ENCODE measurements at places on chromosomes 2 and 18. TPM values are rescaled to one million over a fixed set of nuclear protein-coding genes. Genes with fewer than 3 reads are reported as not detected.

- H3K36me3 ChIP-seq, result no peaks in the 10 kb centered on the region
- peak overlapping the region; percentile 30 for H3K27ac ChIP-seq
- H3K27me3 ChIP-seq, result no peaks in the 10 kb centered on the region
These were observed 11.7 kb upstream of the CNGA3 start for GRCh38 chr2:98334439-98335078.

DNA sequence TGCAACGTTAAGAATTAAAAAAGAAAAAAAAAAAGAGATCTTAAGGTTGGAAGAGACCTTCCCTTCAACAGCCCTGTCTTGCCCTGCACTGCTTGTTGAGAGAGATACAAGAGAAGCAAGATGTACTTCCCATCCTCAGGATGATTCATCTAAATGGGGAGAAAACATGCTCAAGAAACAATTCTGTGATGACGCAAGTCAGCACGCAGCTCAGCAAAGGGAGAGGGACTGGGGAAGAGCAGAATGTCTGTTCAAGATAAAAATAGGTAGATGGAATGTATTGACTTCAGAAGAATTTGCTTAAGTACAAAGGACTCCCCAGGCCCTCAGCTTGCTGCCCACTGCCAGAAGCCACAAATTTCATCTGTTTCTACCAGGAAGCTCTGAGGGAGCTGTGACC is 198.2 kb upstream of the SPRED2 start:
- H3K4me3 ChIP-seq, result no peak overlapping the region
- no peaks in the 10 kb centered on the region for H3K27me3 ChIP-seq
- no peaks in the 10 kb centered on the region for H3K36me3 ChIP-seq

- H3K27ac ChIP-seq, result no peak overlapping the region
- no peak for DNase-seq
- H3K4me1 ChIP-seq, result no peaks in the 10 kb centered on the region
- no peaks in the 10 kb centered on the region for H3K27me3 ChIP-seq
- H3K36me3 ChIP-seq, result peaks cover 22% of the 10 kb centered on the region
These were observed 25.6 kb downstream of the MARCHF7 start for GRCh38 chr2:159737917-159738296.

DNA sequence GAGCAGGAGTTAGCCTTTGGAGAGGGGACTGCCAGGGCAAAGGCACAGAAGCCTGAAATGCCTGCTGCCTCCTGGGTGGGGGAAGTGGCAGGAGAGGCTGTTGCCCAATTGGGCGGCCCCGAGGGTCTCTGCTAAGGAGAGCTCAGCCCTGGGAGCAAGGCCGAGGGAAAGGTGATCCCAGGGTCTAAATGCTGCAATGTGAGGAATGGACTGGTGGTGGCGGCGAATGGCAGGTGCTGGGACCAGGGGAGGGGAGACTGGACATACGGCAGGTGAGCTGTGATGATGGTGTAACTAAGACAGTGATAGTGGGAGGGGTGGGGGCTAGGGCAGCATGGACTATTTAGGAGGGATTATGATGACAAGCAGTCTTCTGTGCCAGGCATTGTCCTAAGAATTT is 104.0 kb downstream of the DYSF start:
- DNase-seq, result no peak
- no peak overlapping the region for H3K4me3 ChIP-seq
- no peaks in the 10 kb centered on the region for H3K27me3 ChIP-seq
- no peaks in the 10 kb centered on the region for H3K36me3 ChIP-seq

- H3K4me1 ChIP-seq, result no peaks in the 10 kb centered on the region
- H3K27ac ChIP-seq, result no peak overlapping the region
- no peaks in the 10 kb centered on the region for H3K27me3 ChIP-seq
- no peak for DNase-seq
- H3K4me3 ChIP-seq, result no peak overlapping the region
These were observed 65.6 kb downstream of the ATP8B1 start for GRCh38 chr18:57737400-57738060.

- no peak overlapping the region for H3K27ac ChIP-seq
- H3K27me3 ChIP-seq, result no peaks in the 10 kb centered on the region
- no peaks in the 10 kb centered on the region for H3K4me1 ChIP-seq
- H3K36me3 ChIP-seq, result no peaks in the 10 kb centered on the region
- DNase-seq, result no peak
- H3K4me3 ChIP-seq, result no peak overlapping the region
These were observed 240.7 kb downstream of the TGIF1 start for GRCh38 chr18:3690764-3691066.

The COL5A2 gene
- 163 TPM for total RNA-seq

The NT5DC4 gene
- total RNA-seq, result 0.10 TPM

Data from spinal cord (tissue), 10 donors.